ENCODE measurements at places on chromosomes 11 and 22.

DNA sequence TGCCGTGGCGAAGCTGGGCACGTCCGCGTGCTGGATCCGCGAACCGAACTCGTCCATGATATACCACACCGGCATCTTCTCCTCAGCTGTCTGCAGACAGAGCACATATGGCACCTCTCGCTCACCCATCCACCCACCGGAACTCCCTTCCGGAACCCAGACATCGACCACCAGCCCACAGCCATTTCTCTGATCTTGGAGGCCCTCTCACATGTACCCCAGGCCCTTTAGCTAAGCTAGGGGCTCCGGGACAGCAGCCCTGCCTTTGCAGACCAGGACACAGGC is 7.1 kb downstream of the TTLL12 start:
- DNase-seq = no peak

DNA sequence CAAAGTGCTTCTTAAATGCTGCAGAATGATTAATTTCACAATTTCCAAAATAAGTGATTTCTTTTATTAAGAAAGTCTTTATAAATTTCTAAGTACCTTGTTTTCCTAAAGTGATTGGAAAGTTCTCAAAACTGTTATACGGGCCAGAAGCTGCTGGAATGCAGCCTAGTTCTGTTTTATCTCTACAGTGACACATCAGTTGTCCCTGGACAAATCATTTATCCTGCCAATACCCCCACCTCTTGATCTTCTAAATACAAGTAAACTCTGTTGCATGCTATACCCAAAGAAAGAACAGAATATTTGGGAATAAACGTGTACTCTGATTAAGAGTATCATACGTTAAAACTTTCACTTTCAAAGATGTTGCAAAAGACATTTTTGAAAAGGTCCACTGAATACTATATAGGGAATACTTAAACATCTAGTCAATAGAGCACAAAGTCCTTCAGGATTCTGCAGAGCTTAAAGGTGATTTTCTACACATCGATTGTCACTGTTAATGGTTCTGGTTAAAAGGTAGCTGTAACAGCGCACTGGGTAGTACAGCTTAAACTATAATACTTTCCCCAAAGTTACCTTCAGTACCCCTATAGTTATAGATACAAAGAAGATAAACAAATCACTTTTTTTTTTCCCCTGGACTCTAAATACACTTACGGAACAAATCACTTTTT is 92.1 kb upstream of the APOA1 start:
- no peak for DNase-seq

DNA sequence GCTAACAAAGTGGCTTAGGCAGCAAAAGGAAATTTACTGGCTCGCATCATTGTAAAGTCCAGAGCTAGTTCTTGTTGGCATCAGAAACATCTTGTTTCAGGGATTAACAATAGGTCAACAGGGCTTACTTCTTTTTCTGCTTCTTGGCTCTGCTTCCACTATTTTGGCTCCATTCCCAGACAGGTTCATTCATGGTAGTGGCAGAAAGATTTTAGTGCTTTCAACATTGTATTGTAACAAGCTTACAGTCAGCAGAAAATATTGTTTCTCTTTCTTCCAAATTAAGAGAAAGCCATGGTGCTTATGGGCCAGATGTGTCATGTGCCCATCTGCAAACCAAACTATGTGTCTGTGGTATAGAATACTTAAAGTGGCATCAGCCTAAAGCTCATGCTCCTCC is 315.6 kb downstream of the RAB38 start:
- DNase-seq = no peak

DNA sequence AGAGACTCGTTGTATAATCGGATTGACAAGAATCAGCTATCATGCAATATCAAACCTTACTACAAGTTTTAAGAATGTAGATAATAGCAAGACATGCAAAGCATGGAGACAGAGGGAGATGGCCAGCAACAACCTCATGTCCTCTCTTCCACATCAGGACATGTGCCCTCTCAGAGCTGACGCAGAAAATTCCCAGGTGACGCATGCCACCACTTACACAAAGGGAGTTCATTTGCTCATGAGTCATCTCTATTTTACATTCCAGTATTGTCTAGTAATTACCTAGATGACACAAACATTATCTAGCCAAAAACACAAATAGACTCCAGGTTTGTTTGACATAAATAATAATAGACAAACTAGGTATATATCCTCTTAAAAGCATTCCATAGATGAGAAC is 38.1 kb upstream of the OPCML start:
- DNase-seq = no peak

DNA sequence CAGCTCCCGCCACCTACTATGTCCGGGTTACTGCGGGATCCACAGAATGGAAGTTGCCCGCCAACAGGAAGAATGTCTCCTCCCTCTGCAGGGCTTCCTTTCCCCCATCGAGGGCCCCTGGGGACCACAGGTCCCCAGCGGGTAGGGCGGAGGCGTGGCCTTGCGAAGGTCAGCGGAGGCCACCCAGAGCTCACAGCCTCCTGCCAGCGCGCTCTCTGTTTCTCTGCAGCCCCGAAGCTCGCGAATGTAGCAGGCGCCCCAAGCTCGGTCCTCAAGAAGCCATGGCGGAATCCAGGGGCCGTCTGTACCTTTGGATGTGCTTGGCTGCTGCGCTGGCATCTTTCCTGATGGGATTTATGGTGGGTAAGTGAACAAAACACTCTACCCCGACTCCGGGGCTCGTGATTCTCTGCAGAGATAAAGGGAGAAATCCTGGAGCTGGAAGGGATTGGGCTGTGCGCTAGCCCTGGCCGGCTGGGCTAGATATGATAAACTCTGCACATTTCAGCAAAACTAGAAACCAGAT is at the start of gene NAALAD2:
Gene NAALAD2, plus strand, starts transcription at position 186 of the 526 bp plus-strand sequence. Its CDS starts 96 bp downstream, at position 282.
- DNase-seq = no peak
